ENCODE measurements at places on chromosomes 13 and 19.

- DNase-seq = no peak
Observed at GRCh38 chr19:14561847-14562351, 10.0 kb downstream of the NDUFB7 start.

DNA sequence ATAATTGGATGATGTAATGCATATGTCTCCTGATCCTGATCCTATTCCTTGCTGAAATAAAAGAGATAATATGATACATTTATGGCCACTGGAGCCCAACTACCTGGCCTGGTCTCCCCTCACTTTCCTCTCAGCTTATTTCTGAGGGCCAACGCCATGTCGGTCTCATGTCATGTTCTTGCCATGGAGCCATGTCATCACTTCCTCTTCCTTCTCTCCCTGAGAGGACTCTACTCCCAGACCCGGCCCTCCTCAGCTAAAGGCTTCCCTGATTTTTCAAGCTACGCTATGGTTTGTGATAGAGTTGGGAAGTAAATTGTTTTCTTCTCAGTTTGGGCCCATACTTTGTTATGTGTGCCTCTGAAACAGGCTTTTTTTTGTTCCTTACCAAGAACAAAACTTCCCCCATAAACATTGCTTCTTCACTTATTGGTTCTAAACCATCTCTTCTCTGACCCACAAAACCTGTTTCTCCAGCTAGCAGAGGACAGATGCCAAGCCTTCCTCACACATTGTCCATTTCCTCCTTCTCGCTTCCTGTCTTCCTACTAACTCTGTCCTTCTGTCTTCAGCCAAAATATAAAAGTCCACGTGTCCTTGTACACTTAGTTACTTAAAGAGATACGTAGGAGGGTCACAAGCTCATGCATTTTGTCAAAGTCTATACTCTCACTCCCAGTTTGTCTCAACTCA lies 319.9 kb upstream of the DACH1 start:
- no peak for DNase-seq

GRCh38 chr19:34135054-34135800 lies 37.1 kb upstream of the LSM14A start:
- DNase-seq = no peak

GRCh38 chr19:42295831-42296525 lies 6.0 kb upstream of the PRR19 start:
- peak; percentile 20 for DNase-seq

DNA sequence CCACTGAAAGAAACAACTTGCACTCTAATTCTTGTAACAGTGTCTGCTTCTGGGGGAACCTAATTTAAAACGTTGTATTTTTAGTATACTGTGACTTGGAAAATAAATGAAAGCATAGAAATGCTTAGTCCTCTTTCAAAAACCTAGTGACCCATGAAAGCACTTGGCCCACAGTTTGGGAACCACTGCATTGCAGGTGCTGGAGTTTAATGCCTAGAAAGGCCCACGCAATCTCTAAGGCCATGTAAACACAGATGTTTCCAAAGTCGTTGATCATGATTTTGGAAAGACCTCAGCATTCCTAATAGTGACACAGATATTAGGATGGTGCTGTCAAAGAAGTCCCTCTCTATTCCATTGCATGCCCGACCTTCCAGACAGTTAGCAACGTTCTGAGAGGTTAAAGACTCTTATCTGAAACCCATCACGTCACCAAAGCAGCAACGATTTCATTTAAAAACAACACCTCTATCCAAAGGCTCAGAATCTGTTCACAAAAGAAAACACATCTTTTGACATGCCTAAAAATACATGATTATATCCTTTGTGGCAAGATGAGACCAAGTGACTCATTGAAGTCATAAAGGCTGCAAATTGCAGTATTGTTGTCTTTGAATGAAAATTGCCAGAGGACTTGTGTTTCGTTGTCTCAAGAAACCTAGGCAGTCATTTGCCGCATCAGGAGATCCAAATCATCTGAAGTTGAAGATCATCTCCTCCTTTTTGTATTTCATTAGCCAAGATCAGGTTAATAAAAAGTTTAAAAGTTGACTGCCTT lies 328.0 kb upstream of the ZNF507 start:
- no peak for DNase-seq

Measured in NCI-H774 (cell line).